Fibroblast of villous mesenchyme (primary cell): ENCODE measurements at places on chromosomes 4 and X. TPM values are rescaled to one million over a fixed set of nuclear protein-coding genes. Genes with fewer than 3 reads are reported as not detected.
A peak's percentile ranks its signal among the peaks of the same experiment; 100 is the strongest.

DNA sequence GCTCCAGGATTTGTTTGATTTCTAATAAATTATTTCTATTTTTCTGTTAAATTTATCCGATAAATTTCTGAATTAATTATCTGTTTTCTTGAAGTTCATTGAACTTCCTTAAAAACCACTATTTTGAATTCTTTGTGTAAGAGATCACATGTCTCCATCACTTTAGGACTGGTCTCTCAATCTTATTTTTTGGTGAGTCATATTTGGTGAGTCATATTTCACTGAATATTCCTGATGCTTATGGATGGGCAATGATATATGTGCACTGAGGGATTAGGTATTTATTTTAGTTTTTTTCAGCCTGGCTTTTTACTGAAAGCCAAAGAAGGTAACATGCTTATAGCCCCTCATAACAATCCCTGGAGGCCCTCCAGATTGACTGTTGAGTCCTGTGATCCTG, 48.5 kb upstream of the IL15 start:
- DNase-seq: no peak

GRCh38 chrX:103847174-103847870, 15.3 kb upstream of the RAB9B start:
- DNase-seq: no peak

DNA sequence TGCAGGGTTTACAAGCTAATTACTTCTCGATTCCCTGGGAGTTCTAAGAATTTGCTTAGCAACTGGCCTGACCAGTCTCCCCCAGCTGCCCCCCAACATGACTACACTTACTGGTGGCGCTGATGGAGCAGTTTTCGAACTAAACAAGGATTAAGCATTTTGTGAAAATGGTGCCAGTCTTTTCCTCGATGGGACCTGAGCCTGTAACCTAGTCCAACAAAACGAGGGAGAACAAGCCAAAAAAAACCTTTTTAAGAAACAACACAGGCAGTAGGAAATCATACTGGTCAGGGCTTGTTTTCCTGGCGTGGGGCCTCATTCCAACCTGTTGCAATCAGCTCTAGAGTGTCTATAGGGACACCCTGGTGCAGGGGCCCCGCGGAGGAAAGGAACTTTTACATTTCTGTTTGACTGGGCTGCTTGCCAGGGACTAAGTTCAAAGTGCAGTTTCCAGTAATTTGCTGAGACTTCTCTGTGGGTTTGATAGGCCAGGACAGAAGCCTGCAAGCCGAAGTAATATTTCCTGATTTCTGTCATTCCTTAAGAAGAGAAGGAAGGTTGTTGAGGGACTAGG, 158.7 kb downstream of the SPRY1 start:
- peak; percentile 95 for DNase-seq

GRCh38 chr4:187124331-187124730, 400.7 kb upstream of the FAT1 start:
- no peak for DNase-seq

The BEND2 gene
- total RNA-seq: not detected in 2 replicates

DNA sequence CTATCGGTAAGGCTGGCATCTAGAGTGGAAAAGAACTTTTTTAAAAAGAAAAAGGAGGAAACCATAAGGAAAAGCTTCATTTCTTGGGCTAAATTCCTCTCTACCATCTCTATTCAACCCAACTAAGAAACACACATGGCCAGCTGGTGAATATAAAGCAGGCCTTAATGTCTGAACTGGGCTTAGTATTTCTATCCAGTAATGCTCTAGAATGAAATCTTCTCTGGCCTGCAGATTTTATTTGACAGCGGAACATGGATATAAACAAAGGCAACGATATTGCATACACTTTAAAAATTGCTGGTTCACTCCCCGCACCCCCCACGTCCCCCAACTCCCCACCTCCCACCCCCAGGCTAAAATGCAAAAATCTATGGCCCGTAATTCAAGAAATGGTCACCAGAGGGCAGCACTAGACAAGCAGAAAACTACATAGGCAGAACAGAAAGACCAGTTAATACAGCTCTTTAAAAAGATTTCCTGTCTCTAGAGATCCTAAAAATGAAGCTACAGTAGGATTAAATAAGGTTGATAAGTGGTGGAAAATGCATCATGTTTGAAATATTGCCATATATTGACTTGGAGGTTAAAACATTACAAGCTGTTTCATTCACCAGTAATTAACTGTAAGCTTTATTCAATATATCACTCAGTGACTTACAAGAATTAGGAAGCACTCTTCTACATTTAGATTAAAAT, 155.2 kb upstream of the GALNT7 start:
- peak; percentile 45 for DNase-seq

- peak; percentile 9 for DNase-seq
These were observed 57.1 kb upstream of the NPFFR2 start for GRCh38 chr4:71974681-71975080.

GRCh38 chr4:15771216-15772058, 6.7 kb upstream of the CD38 start:
- DNase-seq: no peak

- no peak for DNase-seq
These were observed 105.9 kb downstream of the COL4A6 start for GRCh38 chrX:108332281-108332680.

The F11 gene
- total RNA-seq: not detected in 2 replicates

DNA sequence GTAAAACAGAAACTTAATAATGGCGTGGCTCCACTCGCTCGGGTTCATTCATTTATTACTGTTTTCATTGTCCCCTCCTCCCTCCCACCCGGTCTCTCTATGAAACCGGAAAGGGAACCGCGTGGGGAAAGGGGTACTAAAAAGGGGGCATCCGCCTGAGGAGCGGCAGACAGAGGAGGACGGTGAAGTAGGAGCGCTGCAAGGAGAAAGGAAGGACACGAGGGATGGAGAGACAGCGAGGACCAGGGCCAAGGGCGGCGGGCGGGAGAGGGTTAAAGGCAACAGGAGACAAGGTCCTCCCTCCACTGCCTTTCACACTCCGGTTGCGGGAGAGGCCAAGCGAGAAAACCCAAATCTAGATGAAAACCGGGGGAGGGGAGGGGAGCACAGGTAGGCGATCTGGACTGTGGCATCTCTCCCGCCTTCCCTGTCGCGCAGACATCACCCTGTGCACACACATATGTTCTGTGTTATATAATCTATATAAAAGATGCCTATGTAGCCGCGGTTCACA, 829 bp downstream of the ELOVL6 start:
- DNase-seq: peak; percentile 51

DNA sequence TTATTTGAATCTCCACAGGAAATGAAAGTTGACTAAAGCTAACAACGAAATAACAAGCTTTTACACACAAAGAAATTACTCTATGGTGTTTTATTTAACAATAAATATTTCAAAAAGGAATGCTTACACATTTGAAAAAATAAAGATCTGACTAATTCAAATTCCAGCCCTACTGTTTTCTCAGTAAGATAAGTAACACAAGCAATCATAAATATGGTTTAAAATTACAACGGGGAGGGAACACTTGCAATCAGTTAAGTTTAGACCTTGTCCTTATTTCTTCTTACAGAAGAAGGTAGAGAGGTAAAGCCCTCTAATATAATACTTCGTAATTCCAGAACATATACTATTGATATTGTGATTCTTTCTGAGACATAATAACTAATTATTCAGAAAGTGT, 158.5 kb downstream of the DHX15 start:
- DNase-seq: no peak

GRCh38 chr4:189069772-189070171, 870.9 kb upstream of the FRG1 start:
- DNase-seq: no peak

GRCh38 chrX:46645614-46646013, 72.0 kb downstream of the CHST7 start:
- no peak for DNase-seq

DNA sequence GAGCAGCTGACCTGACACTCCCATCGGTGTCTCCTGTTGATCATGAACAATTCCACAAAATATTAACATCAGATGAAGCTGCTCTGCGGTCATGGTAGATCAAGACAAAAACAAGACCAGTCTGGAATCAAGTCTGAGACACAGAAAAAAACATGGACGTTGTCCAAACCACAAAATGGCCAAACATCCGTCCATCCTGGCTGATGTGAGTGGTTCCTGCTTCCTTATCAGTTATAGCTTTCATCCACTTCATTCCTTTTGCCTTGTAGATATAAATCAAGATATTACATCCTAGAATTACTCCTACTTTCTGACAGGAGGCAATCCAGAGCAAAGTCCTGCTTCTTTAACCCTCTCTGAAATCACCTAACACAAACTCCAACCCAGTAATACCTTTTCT, 28.8 kb upstream of the PCSK1N start:
- DNase-seq: peak; percentile 84

- DNase-seq: no peak
These were observed 11.1 kb downstream of the CENPU start for GRCh38 chr4:184722798-184723197.

DNA sequence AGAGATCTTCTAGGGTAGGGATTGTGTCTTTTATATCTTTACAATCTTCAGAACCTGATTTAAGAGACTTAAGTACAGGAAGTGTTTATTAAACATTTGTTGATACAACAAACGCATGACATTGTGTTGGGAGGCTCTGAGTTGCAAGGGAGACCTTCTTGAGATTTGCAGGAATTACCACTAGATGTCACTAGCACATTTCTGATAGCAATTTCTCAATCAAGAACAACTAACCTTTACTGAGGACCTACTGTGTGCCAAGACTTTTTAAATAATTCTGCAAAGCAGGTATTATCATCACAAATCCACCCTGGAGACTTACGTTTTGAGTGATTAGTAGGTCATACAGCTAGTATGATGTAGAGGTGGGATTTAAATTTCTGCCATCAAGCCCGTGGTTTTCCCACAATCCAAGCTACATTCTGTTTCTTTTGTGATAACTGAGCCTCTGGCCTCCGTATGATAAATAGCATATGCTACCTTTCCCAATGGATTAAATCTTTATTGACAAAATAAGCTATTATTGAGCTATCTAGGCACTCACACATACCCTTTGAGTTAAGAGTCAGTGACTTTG, 986.0 kb downstream of the CCSER1 start:
- DNase-seq: peak; percentile 3

DNA sequence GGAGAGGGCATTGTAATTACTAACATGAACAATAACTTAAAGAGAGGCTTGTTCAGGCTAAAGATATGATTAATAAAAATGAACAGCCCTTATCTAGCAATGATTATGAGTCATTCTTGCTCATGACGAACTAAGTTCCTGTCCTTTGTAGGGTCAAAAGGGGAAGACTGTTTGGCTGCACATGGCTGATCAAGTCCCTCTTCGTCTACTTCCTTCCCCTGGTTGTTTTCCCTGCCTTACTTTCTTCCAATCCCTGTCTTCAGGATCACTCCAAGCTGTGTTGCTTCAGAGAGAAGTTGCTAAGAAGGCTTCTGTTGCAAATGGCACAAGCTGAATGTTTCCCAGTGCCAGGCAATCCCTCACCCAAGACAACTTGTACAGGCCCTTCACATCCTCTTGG, 115.0 kb upstream of the HS3ST1 start:
- DNase-seq: peak; percentile 40

GRCh38 chr4:2630556-2631273, 94.3 kb downstream of the FAM193A start:
- no peak for DNase-seq

DNA sequence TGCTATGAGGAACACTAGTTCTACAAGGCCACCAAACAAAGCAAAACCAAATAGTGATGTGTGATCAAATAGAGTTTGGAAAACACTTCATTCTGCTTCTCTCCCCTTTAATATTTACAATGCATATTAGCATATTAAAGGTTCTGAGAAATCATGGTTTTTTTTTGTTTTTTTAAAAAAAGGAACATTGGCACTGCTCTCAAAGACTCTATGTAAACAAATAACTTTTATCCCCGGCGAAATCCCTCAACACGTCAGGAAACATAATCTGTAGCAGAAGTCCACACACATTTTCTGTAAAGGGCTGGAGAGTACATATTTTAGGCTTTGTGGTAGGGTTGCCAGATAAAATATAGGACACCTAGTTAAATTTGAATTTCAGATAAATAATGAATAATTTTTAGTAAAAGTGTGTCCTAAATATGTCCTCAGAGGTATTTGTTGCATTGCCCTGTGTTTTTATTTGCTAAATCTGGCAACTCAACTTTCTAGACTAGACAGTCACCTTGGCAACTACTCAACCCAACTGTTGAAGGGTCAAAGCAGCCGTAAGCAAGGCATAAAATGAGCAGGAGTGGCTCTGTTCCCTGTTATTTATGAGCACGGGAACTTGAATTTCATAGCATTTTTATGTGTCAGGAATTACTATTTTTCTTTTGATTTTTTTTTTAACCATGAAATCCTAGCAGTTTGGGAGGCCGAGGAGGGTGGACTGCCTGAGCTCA, 8.6 kb downstream of the SPATA4 start:
- peak; percentile 67 for DNase-seq

DNA sequence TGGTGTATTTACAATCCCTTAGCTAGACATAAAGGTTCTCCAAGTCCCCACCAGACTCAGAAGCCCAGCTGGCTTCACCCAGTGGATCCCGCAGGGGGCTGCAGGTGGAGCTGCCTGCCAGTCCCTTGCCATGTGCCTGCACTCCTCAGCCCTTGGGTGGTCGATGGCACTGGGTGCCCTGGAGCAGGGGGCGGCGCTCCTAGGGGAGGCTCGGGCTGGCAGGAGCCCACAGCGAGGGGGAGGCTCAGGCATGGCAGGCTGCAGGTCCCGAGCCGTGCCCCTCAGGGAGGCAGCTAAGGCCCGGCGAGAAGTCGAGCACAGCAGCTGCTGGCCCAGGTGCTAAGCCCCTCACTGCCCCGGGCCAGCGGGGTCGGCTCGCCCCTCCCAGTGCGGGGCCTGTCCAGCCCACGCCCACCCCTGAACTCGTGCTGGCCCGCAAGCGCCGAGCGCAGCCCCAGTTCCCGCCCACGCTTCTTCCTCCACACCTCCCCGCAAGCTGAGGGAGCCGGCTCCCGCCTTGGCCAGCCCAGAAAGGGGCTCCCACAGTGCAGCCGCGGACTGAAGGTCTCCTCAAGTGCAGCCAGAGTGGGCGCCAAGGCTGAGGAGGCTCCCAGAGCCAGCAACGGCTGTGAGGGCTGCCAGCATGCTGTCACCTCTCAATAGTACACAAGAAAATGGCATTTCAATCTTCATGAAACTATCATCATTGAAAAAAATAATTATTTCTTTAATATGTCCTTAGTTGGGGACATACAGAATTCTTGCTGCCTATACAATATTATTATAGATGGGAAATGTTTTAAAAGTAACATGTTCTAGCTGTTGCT, 189.1 kb downstream of the SLC7A11 start:
- no peak for DNase-seq

- no peak for DNase-seq
These were observed 139.3 kb upstream of the MXRA5 start for GRCh38 chrX:3485727-3486126.

The EXOC1 gene
- 46.2 and 50.3 TPM in 2 replicates for total RNA-seq

GRCh38 chr4:105637408-105638176, 70.9 kb downstream of the INTS12 start:
- DNase-seq: peak; percentile 27

The TMEM31 gene
- total RNA-seq: 0.32 TPM in 1 of 2 replicates, not detected in the other

The SPATA4 gene
- 0.97 TPM in 1 of 2 replicates, not detected in the other for total RNA-seq

- no peak for DNase-seq
These were observed 67.2 kb upstream of the CCSER1 start for GRCh38 chr4:90060039-90060438.

The HSFX4 gene
- total RNA-seq: not detected in 2 replicates

The VEGFD gene
- under 0.01 TPM in 1 of 2 replicates, not detected in the other for total RNA-seq

GRCh38 chr4:184019667-184020623, 114.8 kb downstream of the STOX2 start:
- DNase-seq: no peak

The GAK gene
- total RNA-seq: 44.0 and 68.0 TPM in 2 replicates

- no peak for DNase-seq
These were observed 141.2 kb downstream of the CXXC4 start for GRCh38 chr4:104353481-104353880.

The DAPP1 gene
- total RNA-seq: not detected in 2 replicates

The PDCL2 gene
- not detected in 2 replicates for total RNA-seq

The CLNK gene
- total RNA-seq: not detected in 2 replicates

The TBC1D9 gene
- 17.1 and 31.5 TPM in 2 replicates for total RNA-seq
